HS-5 (cell line): ENCODE measurements at places on chromosomes 5 and 9.

- DNase-seq, result no peak
These were observed 93.7 kb downstream of the SGCD start for GRCh38 chr5:156420665-156421064.

DNA sequence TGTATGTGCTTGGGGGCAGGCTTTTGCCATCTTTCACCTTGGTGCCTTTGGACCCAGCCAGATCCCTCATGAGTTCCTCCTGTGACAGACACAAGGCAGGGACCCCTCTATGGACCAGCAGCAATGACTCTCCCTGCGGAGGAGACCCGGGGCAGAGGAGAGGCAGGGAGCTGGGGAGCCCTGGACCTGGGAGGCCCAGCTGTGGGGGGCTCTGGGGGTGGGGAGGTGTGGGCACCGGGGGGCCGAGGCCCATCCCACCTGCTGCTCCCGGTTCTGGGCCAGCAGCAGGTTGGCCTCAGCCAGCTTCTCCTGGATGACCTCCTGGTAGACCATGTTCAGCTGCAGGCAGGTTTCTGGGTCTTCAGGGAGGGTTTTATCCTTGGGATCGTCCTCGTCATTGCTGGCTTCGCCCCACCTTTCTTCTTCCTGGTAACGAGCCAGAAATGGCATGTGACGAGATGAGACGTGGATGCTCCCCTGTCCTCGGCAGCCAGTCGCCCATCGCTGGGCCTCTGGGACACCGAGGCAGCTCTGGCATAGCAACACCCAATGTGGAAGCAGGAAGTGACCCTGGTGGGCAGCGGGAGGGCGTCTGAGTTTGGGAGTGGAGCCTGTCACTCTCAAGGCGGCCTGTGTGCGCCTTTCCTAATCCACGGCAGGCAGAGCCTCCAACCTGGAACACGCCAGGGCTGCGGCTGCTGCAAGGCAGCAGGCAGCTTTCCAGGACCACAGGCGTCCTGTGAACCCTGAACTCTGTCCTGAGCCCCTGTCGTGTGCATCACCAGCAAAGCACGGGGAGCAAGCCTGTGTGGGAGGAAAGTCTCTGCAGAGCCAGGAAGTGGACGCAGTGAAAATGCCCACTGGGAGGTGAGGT lies 4.4 kb downstream of the SNAPC4 start:
- no peak for DNase-seq

GRCh38 chr5:41638685-41639084 lies 128.3 kb upstream of the PLCXD3 start:
- no peak for DNase-seq

GRCh38 chr9:7318920-7319319 lies 480.7 kb downstream of the DMAC1 start:
- no peak for DNase-seq

DNA sequence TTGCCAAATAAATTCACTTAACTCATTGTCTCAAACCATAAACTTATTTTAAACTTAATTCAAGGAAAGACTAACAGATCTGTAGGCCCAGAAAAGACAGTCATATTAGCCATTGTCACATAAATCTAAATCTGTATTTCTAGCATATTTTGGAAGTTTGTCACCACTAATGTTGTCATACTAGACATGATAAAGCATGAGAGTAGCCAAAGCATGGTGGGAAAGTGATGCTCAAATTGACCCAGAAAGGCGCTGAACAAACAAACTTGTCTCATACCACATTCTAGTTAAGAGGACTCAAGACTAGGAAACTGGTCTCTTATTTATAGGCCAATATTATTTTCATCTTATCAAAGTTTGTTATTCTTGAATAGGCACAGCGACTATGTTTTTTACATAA lies 99.4 kb downstream of the VCAN start:
- no peak for DNase-seq

DNA sequence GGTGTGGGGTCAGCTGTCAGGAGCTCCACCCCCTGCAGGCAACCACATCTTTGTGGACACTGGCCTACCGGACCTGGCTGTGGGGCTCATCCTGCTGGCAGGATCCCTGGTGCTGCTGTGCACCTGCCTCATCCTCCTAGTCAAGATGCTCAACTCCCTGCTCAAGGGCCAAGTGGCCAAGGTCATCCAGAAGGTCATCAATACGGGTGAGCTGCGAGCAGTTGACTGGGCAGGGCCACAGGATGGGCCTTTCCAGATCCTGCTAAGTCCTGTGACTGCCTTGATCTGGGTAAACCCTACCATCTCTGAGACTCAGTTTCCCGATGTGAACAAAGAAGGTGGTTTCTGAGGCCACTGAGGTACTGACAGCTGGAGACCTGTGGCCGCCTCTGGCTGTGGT lies 6.5 kb downstream of the PFN3 start:
- DNase-seq, result no peak

- DNase-seq, result no peak
These were observed 17.5 kb downstream of the TMEM161B start for GRCh38 chr5:88251048-88251711.

DNA sequence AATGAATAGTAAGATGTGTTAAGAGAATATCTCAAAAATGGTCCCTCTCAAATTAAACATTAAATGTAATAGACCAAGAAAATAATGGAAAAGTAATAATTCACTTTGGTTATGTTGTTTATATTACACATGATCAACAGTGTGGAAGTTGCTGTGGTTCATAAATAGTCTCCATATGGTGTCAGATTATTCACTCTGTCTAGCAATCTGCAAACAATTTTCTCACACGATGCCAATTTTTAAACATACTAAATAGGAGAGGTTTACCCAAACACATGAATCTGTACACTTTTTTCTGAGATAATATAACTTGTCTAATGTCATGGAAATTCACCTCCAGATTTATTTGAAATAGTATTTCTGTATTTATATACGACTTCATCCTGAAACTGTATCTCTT lies 217.4 kb upstream of the FBXL7 start:
- no peak for DNase-seq

- DNase-seq, result no peak
These were observed 27.3 kb downstream of the LHFPL2 start for GRCh38 chr5:78621291-78621738.

DNA sequence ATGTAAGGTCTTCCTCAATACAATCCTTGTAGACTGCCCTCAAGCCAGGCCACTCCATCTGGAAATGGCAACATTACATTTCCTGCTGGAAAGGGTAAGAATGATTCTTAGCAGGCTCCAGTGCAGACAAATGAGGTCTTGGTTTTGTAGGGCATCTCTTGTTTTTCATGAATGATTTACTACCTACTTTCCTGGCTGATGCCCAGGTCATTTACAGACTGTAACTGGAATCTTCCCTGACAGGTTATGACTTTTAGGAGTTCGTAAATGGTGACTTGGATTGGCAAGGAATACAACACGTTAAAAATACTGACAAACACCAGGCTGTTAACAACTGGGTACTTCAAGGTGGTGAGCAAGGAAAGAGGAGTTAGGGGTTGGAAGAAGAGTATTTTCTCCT lies 510.5 kb upstream of the TNC start:
- DNase-seq, result no peak

DNA sequence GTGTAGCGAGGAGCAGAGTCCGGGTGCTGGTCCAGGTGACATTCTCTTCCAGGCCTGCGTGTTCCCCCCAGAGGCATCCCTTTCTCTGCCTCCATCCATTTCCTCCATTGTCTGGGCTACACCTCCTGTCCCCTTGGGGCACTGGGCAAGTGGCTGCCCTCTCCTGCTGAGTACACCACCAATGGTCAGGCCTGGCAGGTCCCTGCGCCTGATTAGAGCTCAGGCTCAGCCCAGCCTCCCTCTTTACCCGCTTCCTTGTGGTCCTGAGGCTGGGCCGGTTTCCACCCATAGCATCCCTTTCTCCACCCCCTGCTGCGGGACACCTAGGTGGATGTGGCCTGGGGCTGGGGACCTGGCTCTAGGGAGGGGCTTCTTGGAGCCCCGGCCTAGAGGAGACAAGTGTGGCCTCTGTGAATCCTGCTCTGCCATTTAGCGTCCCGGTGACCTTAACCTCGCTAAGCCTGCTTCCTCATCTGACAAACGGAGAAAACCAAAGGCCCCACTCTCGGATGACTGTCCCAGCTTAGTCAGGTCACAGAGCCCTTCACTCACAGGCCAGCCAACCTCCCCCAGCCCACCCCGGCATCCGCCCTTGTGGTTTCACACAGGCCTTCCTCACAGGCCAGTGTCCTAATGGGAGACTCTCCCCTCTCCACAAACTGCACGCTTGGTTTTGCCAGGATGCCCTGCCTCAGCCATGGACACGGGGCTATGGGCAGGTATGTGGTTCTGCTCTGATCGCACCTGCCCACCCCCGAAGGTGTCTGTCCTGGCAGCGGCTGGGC lies 12.9 kb downstream of the DOLPP1 start:
- DNase-seq, result no peak

- DNase-seq, result no peak
These were observed 926.4 kb downstream of the MAT2B start for GRCh38 chr5:164431634-164432304.

GRCh38 chr9:126975327-126976220 lies 61.0 kb downstream of the RALGPS1 start:
- no peak for DNase-seq

DNA sequence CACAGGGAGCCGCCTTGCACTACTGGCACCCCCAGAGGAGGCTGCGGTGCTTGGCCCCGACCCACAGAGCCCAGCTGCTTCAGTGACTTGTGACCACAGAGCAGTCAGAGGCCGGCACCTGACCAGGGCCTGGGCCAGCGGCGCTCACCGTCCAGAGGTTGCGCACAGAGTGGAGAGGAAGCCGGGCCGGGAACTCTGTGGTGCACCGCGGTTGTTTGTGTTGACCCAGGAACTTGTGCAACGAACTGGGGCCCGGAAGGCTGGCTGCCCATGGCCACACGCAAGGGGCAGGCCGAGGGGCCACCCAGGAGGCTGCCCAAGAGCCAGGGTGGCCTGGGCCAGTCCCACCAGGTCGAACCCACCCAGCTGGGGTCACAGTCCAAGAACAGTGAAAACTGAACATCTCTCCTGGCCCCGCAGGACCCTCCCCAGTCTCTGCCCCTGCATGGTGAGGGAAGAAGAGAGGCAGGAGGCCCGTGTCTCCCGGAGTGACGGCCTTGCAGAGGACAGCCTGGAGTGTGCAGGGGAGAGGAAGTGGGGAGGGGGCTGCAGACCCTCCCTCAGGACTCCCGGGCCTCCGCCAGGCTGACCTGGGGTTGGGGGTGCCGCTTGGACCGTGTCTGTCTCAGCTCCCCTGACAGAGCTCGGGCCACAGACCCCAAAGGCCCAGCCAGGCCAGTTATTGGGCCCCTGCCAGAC lies 42.8 kb upstream of the EGFL7 start:
- DNase-seq, result no peak

DNA sequence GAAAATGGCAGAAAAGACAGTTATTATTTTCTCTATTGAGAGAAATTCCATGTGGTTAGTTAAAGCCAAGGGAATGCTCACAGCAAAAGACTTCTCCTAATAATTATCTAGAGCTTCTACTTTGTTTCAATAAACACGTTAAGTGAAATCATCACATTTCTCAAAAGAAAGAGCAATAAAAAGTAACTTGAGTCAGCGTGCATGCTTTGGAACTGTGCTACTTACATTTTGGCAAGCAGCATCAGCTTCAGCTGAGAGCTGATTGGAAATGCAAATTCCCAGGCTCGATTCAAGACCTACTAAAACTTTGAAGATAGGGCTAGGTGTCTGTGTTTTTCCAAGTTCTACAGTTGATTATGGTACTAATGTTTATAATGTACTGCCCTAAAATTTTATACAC lies 132.1 kb downstream of the CDH18 start:
- DNase-seq, result no peak

DNA sequence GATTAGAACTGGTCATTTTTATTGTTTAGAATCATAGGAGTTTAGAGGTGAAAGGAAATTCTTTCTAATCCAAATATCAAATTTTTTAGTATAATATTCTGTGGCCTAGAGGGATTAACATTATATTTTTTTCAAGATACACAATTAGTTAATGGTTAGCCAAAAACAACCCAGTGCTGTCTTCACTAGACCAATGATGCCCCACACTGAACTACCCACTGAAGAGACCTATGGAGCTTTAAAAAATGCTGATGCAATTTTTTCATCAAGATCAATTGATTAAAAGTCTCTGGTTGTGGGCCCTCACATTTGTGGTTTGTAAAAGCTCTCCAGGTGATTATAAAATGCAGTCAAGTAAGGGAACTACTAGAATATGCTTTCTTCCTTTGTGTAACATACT lies 274.1 kb upstream of the C9orf72 start:
- DNase-seq, result no peak

DNA sequence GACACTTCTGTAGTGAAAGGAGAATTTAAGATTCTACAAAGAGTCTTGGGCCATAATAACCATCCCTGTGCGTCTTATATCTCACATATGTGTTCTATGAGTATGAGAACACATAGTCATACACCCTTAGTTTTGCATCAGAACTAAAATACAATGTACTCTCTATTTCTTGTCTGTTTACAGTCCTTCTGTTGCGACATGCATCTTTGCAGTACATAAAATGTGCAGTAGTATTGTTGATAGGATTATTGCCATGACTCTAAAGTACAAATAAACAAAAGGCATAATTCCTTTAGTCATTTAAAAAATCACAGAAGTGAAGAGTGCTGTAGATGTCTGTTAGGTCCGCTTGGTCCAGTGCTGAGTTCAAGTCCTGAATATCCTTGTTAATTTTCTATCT lies 201.9 kb downstream of the NR3C1 start:
- no peak for DNase-seq

GRCh38 chr5:37769108-37769507 lies 70.7 kb downstream of the GDNF start:
- DNase-seq, result no peak

- no peak for DNase-seq
These were observed 52.9 kb upstream of the KIAA1958 start for GRCh38 chr9:112433499-112434392.

- DNase-seq, result no peak
These were observed 6.3 kb upstream of the ADAM19 start for GRCh38 chr5:157581901-157582300.

DNA sequence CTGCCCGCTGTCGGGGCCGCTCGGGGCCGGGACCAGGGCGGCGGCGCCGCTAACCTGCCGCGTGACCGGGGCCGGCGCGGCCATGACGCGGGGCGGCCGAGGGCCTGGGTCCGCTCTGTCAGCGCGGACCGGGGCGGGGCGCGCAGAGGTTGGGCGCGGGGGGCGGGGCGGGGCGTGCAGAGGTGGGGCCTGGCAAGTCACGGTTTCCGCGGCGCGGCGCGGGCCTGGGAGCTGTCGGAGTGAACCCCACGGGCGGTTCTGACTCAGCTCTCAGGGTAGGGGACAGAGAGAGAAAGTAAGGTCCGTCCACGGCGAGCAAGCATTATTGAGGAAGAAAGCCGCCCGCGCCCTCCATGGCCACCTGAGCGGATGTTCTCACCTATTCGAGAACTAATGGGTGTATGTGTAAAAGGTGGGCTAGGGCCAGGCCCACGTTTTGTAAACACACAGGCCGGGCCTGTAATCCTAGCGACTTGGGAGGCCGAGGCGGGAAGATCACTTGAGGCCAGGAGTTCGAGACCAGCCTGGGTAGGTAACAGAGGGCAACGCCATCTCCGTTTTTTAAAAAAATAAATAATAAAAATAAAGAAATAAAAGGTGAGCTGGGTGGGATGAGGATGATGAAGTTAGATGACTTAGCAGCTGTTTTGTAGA lies at the start of gene PRXL2C:
Gene PRXL2C (minus strand): TSS at position 120 of the 654 bp plus-strand sequence. CDS start 36 bp downstream, at position 84.
- DNase-seq, result no peak

- DNase-seq, result no peak
These were observed 491.2 kb downstream of the PSAT1 start for GRCh38 chr9:78788101-78788500.
